H9 (cell line): ENCODE measurements at places on chromosomes 2 and 18. TPM values are rescaled to one million over a fixed set of nuclear protein-coding genes. Genes with fewer than 3 reads are reported as not detected.
A peak's percentile ranks its signal among the peaks of the same experiment; 100 is the strongest.

- H3K27me3 ChIP-seq = no peaks in the 10 kb centered on the region
- no peaks in the 10 kb centered on the region for H3K4me1 ChIP-seq
- DNase-seq = no peak
- no peak overlapping the region for H3K27ac ChIP-seq
Measured at GRCh38 chr2:200765139-200765951, 46.4 kb upstream of the BZW1 start.

- no peak for DNase-seq
- H3K4me1 ChIP-seq = peaks cover 3% of the 10 kb centered on the region; the same call in 1 of the 2 replicates
- H3K27ac ChIP-seq = no peak overlapping the region
- H3K36me3 ChIP-seq = no peaks in the 10 kb centered on the region
- no peaks in the 10 kb centered on the region for H3K27me3 ChIP-seq
- no peak overlapping the region for H3K4me3 ChIP-seq
Measured at GRCh38 chr2:9269295-9269694, 62.7 kb downstream of the ASAP2 start.

- no peaks in the 10 kb centered on the region for H3K4me1 ChIP-seq
- no peak overlapping the region for H3K4me3 ChIP-seq
- no peak overlapping the region for H3K27ac ChIP-seq
- no peak for DNase-seq
Measured at GRCh38 chr18:48493434-48494230, 45.2 kb upstream of the CTIF start.

DNA sequence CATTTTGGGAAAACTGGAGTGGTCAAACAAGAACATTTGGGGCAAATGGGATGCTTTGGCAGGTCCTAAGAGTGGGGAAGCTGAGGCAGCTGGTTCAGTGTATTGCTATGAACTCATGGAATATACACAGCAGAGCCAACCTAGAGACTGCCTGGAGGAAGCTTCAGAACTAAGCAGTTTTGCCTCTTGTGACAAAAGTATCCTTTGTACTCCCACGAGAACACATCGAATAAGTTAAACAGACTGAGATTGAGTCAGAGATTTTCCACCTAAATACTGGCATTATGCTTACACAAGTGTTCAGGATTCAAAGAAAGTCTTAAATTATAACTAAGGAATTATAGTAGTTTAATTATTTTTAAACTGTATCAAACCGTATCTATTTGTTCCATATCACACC lies 5.2 kb upstream of the ARMC9 start:
- H3K27me3 ChIP-seq = no peaks in the 10 kb centered on the region
- no peak for DNase-seq
- no peak overlapping the region for H3K4me3 ChIP-seq
- peaks cover 4% of the 10 kb centered on the region; the same call in 1 of the 2 replicates for H3K4me1 ChIP-seq
- no peak overlapping the region for H3K27ac ChIP-seq

DNA sequence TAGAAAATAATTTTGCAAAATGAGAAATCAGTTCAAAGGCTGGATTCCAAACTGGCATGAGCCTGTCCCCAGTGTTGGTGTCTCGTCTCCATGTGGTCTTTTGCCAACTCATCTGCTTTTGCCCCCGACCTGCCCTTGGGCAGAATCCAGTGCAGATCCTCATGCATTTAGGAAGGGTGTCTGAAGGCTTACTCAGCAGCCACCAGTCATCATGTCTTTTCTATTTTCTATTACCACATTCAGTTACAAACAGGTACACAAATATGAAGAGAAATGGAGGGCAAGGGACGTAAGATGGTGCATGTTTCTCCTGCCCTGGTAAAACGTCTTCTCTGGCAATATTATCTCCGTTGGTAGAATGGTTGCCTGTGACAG lies 43.5 kb downstream of the E2F6 start:
- no peak overlapping the region for H3K4me3 ChIP-seq
- H3K27ac ChIP-seq = no peak overlapping the region
- H3K4me1 ChIP-seq = no peaks in the 10 kb centered on the region
- no peak for DNase-seq
- peaks cover 9% of the 10 kb centered on the region for H3K36me3 ChIP-seq
- no peaks in the 10 kb centered on the region for H3K27me3 ChIP-seq

- no peaks in the 10 kb centered on the region for H3K27me3 ChIP-seq
- peaks cover 9% of the 10 kb centered on the region for H3K36me3 ChIP-seq
- H3K4me3 ChIP-seq = no peak overlapping the region
- DNase-seq = no peak
- no peaks in the 10 kb centered on the region for H3K4me1 ChIP-seq
Measured at GRCh38 chr2:156116113-156116512, 216.4 kb downstream of the NR4A2 start.

GRCh38 chr2:168635065-168635577 lies 167.3 kb upstream of the NOSTRIN start:
- H3K4me1 ChIP-seq = peaks cover 19% of the 10 kb centered on the region
- H3K27me3 ChIP-seq = no peaks in the 10 kb centered on the region
- DNase-seq = peak; percentile 32
- H3K4me3 ChIP-seq = no peak overlapping the region
- H3K36me3 ChIP-seq = no peaks in the 10 kb centered on the region
- H3K27ac ChIP-seq = no peak overlapping the region

GRCh38 chr2:239326831-239327535 lies 73.8 kb downstream of the HDAC4 start:
- peak; percentile 12 for DNase-seq
- H3K27ac ChIP-seq = no peak overlapping the region
- H3K36me3 ChIP-seq = 0 out of 2 replicates have a peak, but pooled peaks cover 11% of the 10 kb centered on the region
- no peaks in the 10 kb centered on the region for H3K27me3 ChIP-seq

DNA sequence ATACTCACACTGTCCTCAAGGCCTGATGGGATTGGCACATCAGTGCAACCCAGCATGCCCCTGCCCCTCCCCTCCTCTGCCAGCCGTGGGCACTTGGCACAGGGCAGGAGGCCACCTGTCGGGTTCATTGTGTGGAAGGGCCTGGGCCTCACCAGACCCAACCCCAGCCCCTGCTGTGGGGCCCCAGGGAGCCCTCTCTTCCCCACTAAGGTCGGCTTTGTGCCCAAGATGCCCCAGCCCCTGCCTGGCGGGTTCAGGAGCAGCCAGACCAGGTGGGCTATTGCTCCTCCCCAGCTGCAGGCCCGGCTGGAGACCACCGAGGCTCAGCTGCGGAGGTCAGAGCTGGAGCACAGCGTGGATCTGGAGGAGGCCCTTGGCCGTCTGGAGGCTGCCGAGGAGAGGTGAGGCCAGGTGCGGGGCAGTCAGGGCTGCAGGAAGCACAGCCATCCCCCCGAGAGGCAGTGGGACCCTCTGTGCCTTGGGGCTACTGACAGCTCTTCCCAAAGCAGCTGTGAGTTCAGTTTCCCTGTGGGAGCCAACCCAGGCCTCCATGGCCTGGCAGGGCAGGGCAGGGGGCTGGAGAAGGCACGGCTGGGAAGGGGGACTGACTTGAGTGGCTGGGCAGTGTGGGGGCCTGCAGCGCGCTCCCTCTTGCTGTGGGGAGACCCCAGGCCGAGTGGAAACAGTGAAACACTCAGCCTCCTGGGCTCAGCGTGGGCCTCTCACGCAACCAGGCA lies 16.3 kb downstream of the CROCC2 start:
- no peak overlapping the region for H3K4me3 ChIP-seq
- H3K27me3 ChIP-seq = no peaks in the 10 kb centered on the region
- no peaks in the 10 kb centered on the region for H3K36me3 ChIP-seq
- no peak overlapping the region for H3K27ac ChIP-seq
- H3K4me1 ChIP-seq = no peaks in the 10 kb centered on the region

- no peaks in the 10 kb centered on the region for H3K27me3 ChIP-seq
- H3K4me1 ChIP-seq = no peaks in the 10 kb centered on the region
- no peak overlapping the region for H3K4me3 ChIP-seq
- no peak for DNase-seq
- H3K27ac ChIP-seq = no peak overlapping the region
Measured at GRCh38 chr2:60862642-60863041, 18.7 kb upstream of the REL start.

GRCh38 chr2:105883911-105884694 lies 139.4 kb downstream of the NCK2 start:
- no peak overlapping the region for H3K27ac ChIP-seq
- H3K36me3 ChIP-seq = peaks cover 37% of the 10 kb centered on the region
- no peaks in the 10 kb centered on the region for H3K27me3 ChIP-seq
- DNase-seq = no peak

GRCh38 chr2:33059471-33060156 lies 112.9 kb downstream of the LTBP1 start:
- no peaks in the 10 kb centered on the region for H3K4me1 ChIP-seq
- no peak for DNase-seq
- no peaks in the 10 kb centered on the region for H3K27me3 ChIP-seq
- H3K27ac ChIP-seq = no peak overlapping the region
- H3K36me3 ChIP-seq = 0 out of 2 replicates have a peak, but pooled peaks cover 2% of the 10 kb centered on the region
- H3K4me3 ChIP-seq = no peak overlapping the region

- no peaks in the 10 kb centered on the region; the same call in 1 of the 2 replicates for H3K4me1 ChIP-seq
- no peak for DNase-seq
- H3K27ac ChIP-seq = no peak overlapping the region
- H3K27me3 ChIP-seq = no peaks in the 10 kb centered on the region
Measured at GRCh38 chr2:17506736-17507616, 11.3 kb downstream of the RAD51AP2 start.

DNA sequence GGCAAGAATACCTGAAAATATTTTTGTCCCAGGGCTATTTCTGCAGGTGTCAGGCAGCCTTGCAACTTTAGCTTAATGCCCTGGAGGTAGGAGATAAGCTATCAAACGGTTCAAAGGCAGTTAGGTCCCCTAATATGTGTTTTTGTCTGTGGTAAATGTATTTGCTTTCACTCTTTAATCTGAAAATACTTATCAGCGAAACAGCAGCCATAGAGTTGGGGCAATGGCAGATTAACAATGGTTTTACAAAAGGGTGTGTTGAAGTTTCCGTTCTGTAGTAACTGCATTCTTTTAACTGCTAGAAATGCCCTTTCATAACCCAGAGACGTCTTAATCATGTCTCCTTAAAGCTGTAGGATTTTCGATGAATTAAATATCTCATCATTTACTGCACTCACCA lies 265.0 kb upstream of the TRIB2 start:
- no peak overlapping the region for H3K4me3 ChIP-seq
- H3K36me3 ChIP-seq = no peaks in the 10 kb centered on the region
- no peaks in the 10 kb centered on the region for H3K27me3 ChIP-seq
- no peak for DNase-seq

DNA sequence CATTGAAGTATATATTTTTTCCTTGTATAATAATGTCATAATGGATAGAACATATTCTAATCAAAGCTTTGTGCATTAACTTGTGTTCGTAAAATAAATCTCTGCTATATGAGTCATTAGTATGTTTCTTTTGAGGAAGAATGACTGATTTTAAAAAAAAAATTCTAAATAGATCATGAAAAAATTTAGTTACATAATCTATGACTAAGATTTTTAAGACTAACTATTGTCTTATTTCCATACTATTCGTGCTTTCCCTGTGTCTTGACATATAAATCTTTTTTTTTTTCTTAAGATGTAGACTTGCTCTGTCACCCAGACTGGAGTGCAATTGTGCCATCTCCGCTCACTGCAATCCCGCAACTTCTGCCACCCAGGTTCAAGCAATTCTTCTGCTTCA lies 226.1 kb downstream of the DSEL start:
- H3K27ac ChIP-seq = no peak overlapping the region
- H3K4me3 ChIP-seq = no peak overlapping the region
- no peaks in the 10 kb centered on the region for H3K4me1 ChIP-seq
- no peak for DNase-seq
- H3K27me3 ChIP-seq = no peaks in the 10 kb centered on the region

DNA sequence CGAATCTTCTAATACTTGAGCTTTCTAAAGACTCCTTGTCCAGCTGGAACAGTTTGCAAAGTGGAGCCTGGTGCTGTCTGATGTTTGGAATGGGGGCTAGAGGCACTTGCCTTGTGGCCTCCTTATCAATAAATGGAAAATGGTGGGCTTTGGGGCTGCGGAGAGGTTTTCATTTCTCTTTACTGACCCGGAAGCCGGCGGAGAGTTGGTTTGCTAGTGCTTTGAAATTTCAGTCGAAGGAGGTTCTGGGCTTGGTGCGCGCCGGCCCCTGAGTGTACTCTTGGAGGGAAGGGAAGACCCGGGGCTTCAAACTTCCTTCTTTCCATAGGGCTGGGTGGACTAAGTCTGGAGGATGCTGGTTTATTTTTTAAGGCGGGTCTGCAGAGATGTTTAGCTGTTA lies 714 bp downstream of the RPIA start:
- peaks cover 24% of the 10 kb centered on the region for H3K36me3 ChIP-seq
- H3K4me1 ChIP-seq = peaks cover 2% of the 10 kb centered on the region; the same call in 1 of the 2 replicates
- H3K27me3 ChIP-seq = no peaks in the 10 kb centered on the region
- peak; percentile 33 for DNase-seq
- H3K27ac ChIP-seq = no peak overlapping the region
- H3K4me3 ChIP-seq = peak overlapping the region; percentile 95

DNA sequence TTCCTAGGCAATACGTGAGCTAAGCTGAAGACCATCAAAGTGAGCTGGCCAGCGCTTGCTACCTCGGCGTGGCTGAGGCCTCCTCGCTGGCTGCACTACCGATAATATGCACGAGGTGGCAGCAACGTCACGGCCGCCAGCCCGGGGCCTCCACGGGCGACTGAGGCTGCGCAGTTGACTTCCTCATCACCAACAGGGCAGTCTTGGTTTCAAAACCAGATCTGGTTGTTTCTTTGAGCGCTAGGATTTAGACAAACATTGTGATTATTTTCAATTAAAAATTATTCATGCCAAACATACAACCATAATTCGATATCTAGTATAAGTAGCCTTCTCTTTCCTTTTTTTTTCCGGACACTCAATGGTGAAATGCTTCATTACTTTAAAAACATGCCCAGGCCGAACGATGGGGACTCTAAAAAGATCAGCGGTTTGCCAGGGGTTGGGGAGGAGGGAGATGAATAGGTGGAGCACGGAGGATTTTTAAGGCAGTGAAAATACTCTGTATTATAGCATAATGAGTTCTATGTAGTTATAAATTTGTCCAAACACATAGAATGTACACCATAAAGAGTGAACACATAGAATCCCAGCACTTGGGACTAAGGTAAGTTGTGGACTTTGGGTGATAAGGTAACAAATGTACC lies 52.0 kb downstream of the CYBRD1 start:
- no peaks in the 10 kb centered on the region for H3K36me3 ChIP-seq
- H3K4me1 ChIP-seq = 0 out of 2 replicates have a peak, but pooled peaks cover 2% of the 10 kb centered on the region
- H3K4me3 ChIP-seq = no peak overlapping the region
- no peak overlapping the region for H3K27ac ChIP-seq
- DNase-seq = peak; percentile 84
- no peaks in the 10 kb centered on the region for H3K27me3 ChIP-seq

DNA sequence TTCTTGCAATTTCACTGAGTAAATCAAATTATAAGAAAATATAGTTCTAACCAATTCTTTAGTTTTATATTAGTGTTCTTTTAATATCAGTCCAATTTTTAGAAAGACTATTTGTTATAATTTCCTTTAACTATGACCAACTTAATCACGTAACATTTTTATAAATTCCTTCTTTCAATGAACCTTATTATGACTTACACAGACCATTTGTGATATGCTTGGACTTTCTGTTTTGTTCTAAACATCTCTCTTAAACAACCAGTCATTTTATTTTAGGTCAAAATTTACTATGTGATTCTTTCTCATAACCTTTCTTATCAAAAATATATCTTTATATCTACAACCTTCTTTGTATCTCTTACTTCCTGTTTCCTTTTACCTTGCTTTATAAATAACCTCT lies 39.5 kb upstream of the DYNAP start:
- no peak overlapping the region for H3K4me3 ChIP-seq
- DNase-seq = no peak
- peaks cover 76% of the 10 kb centered on the region for H3K36me3 ChIP-seq
- no peaks in the 10 kb centered on the region for H3K27me3 ChIP-seq
- no peaks in the 10 kb centered on the region for H3K4me1 ChIP-seq

Gene FAM228A
- total RNA-seq = not detected in 2 replicates

Gene FAM124B
- 0.83 and 0.94 TPM in 2 replicates for total RNA-seq

Gene SCN7A
- total RNA-seq = 0.07 and 0.11 TPM in 2 replicates

Gene SCG2
- total RNA-seq = 3.4 and 4.4 TPM in 2 replicates

Gene IL18RAP
- not detected in 2 replicates for total RNA-seq

Gene FAP
- total RNA-seq = not detected in 2 replicates

Gene SLC23A3
- 1.2 and 1.9 TPM in 2 replicates for total RNA-seq

Gene CCBE1
- total RNA-seq = 0.39 and 0.46 TPM in 2 replicates

Gene BOLL
- not detected in 2 replicates for total RNA-seq

Gene BMP10
- total RNA-seq = not detected in 2 replicates

Gene SRBD1
- total RNA-seq = 18.3 TPM in 2 replicates

Gene PUS10
- total RNA-seq = 2.3 TPM in 2 replicates

Gene EVX2
- total RNA-seq = not detected in 2 replicates
